ENCODE measurements at places on chromosomes 2 and 18.

GRCh38 chr18:11019295-11020105 is 129.9 kb downstream of the PIEZO2 start:
- no peak for DNase-seq

- no peak for DNase-seq
Measured at GRCh38 chr18:8380926-8381325, 228.3 kb upstream of the RAB12 start.

DNA sequence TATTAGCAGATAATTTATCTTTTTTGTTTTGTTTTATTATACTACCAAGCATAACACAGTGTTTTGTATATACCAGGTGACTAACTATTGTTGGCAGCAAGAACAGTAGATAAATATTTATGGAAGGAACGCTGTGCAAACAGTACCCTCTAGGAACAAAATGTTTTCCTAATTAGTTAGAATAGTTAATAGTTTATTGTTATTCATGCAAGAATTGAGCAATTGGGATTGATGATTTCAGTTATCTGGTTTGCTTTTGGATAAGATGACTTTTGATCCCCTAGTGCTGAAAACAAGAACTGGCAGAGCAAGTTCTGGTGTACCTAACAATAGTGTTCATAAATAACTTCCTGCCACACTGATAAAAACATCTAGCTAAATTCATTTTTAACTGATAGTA is 323.3 kb downstream of the TGIF1 start:
- no peak for DNase-seq

DNA sequence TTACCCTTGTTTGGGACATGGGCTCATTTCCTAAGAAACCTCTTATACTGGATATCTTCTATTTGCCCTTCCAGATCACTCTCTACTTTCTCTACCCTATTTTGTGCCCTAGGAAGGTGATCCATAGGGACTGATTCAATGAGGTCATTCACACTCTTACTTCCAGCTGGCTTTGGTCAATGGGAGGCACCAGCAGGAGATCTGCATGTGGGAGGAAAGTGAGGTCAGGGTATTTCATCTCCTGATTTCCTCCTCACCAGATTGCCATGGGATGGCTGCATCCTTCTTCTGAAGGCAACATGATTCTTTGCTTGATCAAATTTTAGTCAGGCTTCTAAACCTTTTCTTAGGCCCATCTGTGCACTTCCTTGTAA is 15.2 kb downstream of the M1AP start:
- peak; percentile 29 for DNase-seq

- DNase-seq: no peak
Measured at GRCh38 chr2:44770221-44771195, 171.0 kb upstream of the SIX3 start.
